Mesenteric fat pad (tissue), 1 donor: ENCODE measurements at places on chromosomes 1 and 21. TPM values are rescaled to one million over a fixed set of nuclear protein-coding genes. Genes with fewer than 3 reads are reported as not detected.

GRCh38 chr21:30592140-30592539 lies at the start of gene KRTAP6-3:
KRTAP6-3 (plus strand) TSS chr21:30592440; CDS start chr21:30592446, 6 bp downstream.
- DNase-seq: no peak

GRCh38 chr21:40706806-40707655 lies 139.9 kb downstream of the DSCAM start:
- no peak for DNase-seq

- no peak for DNase-seq
Measured at GRCh38 chr1:234430691-234431090, 48.3 kb downstream of the TARBP1 start.

DNA sequence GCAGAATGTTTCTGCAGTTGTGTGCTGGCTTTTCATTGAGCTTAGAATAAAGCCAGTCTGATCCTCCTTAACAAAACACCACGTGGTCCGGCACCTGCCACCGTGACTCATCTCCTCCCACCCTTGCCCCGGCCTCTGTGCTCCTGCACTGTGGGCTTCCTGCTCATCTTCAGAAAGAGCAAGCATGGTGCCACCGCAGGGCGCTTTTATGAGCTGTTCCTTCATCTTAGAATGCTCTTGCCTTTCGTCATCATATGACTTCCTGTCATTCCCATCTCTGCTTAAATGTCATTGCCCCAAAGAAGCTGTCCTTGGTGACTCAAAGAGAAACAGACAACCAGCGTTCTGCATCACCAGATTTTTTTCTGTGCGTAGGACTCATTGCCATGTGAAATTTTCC lies 117.8 kb downstream of the HHAT start:
- DNase-seq: no peak

- no peak for DNase-seq
Measured at GRCh38 chr1:183871142-183871541, 66.2 kb downstream of the RGL1 start.

DNA sequence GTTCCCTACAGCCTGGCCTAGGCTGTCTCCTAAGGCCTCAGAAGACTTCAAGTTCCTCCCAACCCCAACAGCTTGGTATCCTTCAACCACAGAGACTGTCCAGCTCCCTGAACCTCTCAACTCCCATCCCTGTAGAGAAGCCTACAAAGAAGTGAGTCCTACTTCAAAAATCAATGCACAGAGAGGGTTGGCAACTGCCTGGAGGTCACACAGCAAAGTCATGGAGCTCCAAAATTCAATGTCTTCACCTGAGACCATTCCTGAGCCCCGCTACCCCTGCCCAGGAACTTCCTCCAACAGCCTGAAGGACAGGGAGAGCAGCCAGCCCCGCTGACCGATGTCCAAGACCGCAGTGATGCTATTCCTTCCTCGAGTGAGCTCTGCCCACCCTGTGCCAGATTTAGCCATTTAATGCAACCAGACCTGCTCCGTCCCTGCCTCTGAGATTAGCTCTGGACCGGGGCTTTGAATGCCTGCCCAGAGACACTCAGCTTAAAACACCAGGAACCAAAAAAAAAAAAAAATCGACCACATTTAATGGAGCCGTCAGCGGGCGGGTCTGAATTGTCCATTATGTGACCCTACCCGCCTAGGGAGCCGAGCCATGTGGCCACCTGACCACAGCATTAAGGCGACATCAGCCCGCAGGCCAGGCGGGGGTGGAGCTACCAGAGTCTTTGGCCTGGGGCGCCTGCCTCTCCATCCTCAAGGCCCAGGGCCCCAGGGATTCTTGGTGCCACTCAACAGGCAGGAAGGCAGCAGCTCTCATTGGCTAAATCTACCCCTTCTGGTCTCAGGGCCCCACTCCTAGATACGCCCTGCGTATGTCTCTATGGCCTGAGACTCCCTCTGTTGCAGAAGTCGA lies 148.6 kb downstream of the SYF2 start:
- DNase-seq: no peak

DNA sequence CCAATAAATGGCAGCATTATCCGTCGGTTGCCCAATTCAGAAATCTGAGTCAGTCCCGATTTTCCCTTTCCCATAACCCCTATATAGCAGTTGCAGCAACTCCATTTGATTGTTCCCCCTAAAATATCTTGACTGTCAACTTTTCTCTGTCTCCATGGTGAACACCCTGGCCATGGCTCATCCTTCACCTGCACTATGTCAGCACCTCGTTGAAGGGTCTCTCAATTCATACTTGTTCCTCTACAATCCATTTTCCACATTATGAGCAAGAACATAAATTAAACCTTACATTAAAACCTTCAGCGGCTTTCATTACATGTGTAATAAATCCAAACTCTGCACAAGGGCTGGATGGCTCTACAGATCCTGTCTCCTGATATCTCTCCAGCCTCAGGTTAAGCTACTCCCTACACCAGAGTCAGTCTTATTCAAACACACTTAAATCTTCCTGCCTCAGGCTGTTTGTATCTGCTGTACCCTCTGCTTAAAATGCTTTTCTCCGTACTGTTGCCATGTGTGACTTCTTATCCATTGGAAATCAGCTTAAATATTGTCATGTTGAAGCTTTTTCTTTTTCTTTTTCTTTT lies 87.3 kb downstream of the BACH1 start:
- no peak for DNase-seq

DNA sequence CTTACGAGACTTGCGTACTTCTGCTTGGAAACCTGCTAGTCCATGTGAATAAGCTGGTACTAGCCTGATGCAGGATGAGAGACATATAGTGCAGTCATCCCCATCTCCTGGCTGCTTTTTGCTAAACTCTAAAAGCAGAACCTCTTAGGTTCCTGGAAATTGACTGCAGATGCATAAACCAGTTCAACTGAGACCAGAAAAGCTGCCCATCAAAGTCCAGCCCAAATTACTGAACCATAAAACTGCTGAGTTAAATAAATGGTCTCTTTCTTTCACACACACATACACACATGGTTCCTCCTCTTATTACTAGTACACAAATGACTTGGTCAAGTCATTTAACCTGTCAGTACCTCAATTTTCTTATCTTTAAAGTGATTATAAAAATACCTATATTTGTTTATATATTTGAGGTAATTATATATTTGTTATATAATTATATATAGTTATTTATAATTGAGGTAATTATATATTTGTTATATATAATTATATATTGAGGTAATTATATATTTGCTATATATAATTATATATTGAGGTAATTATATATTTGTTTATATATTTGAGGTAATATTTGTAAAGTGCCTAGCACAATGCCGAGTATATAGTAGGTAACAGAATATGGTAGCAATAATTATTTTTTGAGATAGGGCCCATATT lies 25.2 kb upstream of the RABGAP1L start:
- DNase-seq: no peak

DNA sequence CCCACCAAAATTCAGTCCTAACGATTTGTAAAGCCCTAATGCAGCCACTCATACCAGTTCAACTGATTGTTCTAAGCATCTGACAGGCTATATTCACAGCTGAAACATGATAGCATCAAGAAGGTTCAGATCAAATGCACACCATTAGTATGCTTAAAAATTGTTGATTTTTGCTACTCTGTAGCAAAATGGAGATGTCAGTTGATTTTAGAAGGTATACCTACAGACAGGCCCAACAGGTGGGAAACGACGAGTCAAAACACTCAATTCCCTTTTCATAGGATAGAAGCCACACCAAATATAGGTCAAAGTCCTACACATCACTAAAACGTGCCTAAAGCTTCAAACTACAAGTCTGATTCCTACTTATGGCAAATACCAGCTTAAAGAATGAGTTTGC lies 6.7 kb downstream of the SFPQ start:
- DNase-seq: no peak

DNA sequence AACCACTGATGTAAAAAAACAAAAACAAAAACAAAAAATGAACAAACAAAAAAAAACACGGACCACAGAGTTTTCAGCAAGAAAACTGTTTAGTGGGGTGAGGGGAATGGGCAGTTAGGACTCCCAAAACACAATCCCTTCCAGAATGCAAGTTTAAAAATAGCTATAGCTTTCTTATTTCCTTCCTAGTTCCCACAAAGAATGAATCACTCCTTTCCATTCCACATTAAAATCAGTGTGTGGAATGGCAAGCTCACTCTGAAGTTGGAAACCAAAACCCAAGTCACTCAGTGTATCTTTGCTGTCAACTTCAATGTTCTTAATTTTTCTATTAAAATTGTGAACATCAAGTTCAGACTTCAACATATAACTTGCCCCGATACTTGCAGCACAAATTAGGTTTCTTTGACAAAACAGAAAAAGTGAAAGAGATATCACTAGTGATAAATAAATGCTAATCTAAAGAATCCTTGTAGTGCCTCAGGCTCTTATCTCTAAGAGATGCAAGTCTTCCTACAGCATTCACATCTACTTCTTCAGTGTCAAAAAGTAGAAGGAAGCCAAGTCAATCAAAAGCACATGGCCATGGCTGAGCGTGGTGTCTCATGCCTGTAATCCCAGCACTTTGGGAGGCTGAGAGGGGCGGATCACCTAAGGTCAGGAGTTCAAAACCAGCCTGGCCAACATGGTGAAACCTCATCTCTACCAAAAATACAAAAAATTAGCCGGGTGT lies 45.5 kb downstream of the TOR3A start:
- no peak for DNase-seq

DNA sequence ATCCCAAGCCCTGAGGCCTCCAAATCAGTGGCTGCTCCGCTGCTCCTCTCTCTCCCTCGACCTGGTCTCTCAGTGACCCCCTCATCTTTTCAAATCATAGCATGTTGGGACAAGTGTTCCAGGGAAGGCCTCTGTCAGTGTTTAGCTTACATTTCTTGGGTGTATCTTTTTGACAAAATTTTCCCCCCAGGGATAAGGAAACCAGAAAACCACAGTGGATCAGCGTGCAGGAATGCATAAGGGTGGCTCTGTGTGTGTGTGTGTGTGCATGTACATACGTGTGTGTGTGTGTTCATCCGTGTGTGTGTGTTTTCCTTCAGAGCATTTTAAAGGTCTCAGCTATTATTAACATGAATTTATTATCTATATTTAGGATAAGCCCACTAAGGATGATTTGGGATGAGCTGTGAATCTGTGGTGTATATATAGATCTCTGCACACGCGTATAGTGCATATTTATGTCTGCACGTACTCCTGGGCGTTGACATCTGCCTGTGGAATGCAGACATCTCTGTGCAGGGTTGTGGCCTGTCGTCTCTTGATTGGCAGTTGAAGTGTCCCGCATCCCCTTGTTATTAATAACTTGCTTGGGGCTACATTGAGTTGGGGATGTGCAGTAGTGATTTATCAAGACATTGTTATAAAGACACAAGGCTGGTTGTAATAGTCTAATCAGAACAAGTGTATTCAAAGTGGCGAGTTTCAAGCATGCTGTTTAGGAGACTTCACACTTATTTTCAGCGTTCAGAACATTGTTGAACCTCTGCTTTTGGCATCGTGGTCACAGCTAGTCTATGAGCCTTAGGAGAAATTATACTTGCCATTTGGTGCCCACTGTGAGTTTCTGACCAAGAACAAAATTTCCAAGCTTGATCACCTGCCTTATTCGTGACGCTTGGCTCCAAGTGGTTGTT lies 55.6 kb downstream of the GALNT2 start:
- DNase-seq: no peak

GRCh38 chr1:182170891-182171461 lies 109.5 kb upstream of the ZNF648 start:
- no peak for DNase-seq

DNA sequence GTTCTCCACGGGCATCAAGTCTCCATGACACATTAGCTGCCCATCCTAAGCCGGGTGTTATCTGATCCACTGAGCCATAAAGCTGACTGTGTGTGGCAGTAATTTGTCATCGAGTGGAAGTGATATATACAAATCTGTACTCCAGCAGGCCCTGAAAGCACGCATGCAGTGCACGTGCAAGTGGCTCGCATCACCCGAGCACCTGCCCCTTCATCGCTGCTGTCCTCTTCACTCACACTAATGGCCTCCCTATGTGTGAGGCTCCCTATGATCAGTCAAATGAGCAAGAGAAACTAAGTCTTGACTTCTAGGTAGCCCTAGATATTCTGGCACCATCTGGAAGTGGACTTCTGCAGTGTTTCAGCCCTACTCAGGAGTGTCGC lies 248.6 kb downstream of the MATN1 start:
- DNase-seq: peak; percentile 51

- DNase-seq: no peak
Measured at GRCh38 chr1:223711747-223712193, 569 bp upstream of the CAPN2 start.

The CD247 gene
- 2.1 TPM for total RNA-seq

The E2F2 gene
- total RNA-seq: 0.29 TPM

The RXRG gene
- 1.4 TPM for total RNA-seq

The HHIPL2 gene
- total RNA-seq: not detected

The PADI4 gene
- total RNA-seq: 7.0 TPM

The PROK1 gene
- total RNA-seq: 1.3 TPM

The KISS1 gene
- not detected for total RNA-seq

The FTCD gene
- total RNA-seq: 0.32 TPM
